ENCODE measurements at places on chromosomes 1 and 21. TPM values are rescaled to one million over a fixed set of nuclear protein-coding genes. Genes with fewer than 3 reads are reported as not detected.

- no peak for DNase-seq
Measured at GRCh38 chr1:173056365-173056764, 5.6 kb upstream of the TNFSF18 start.

DNA sequence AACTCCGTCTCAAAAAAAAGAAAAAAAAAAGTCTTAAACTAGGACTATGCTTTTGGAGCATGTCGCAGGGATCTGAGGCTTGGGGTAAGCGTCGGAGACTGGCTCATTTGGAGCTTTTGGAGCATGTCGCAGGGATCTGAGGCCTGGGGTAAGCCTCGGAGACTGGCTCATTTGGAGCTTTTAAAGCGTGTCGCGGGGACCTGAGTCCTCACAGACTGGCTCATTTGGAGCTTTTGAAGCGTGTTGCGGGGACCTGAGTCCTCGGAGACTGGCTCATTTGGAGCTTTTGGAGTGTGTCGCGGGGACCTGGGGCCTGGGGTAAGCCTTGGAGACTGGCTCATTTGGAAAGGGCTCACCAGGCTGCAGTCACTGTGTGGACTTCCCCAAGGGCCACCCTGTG is 13.6 kb upstream of the TSPEAR start:
- no peak for DNase-seq

DNA sequence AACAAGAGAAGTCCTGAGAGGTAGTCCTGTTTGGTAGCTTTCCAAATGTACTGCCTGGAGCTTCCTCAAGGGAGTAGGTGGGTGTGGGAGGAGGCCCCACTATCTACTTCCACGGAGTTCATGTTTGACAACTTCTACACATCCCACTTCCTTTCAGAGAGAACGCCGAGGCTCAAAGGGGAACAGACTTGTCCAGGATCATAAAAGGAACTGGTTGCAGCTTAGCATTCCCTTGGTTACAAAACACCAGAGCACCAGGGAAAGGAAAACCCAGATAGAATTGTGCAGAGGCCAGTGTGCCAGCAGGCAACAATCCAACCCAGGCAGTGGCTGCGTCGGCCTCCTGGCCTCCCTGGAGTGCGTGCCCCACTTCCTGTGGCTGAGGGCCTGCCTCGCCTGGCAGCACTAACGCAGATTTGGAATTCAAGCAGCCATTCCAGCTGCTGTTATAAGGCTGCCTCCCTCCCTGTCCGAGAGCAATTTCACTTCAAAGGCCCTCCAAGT is 4.2 kb upstream of the RAP1GAP start:
- DNase-seq, result peak; percentile 51

- no peak for DNase-seq
Measured at GRCh38 chr1:173208146-173208545, 1.0 kb upstream of the TNFSF4 start.

Gene OR2L3
- total RNA-seq, result not detected

DNA sequence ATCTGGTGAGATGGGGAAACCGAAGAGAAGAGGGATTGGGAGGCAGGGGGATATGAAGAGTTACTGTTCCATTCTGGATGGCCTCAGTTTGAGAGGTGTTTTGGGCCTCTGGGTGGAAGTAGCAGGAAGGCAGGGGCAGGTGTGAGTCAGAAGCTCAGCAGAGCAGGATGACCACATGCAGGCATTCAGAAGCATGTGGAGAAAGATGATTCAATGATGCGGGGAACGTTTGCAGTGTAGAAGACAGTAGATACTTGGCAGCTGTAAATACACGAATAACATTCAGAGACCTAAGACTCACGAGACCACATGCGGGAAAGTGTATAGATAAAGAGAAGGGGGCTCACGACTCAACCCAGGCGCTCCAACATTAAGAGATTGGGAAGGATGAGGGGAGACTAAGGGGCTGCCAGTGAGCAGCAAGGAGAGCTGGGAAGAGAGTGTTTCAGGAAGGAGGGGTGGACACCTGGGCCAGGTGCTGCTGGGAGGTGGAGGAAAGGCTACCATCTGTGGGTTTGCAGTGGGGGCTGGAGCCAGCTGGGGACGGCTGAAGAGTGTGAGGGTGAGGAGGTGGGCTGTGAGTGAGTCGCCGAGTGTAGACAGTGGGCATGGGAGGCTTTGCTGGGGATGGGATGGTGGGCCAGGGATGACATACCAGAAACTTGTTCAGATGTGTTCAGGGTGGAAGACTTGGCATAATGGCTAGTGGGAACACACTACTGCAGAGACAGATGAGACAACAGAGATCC is 5.8 kb upstream of the EPS8L3 start:
- peak; percentile 87 for DNase-seq

Gene CXADR
- total RNA-seq, result 0.28 TPM

- DNase-seq, result no peak
Measured at GRCh38 chr1:26784886-26785285, 2.9 kb upstream of the PIGV start.

- DNase-seq, result peak; percentile 88
Measured at GRCh38 chr1:9561429-9561828, 22.2 kb downstream of the SLC25A33 start.

GRCh38 chr1:207787776-207788175 is 35.9 kb downstream of the CD46 start:
- DNase-seq, result peak; percentile 58

GRCh38 chr1:75470448-75470847 is 140.5 kb downstream of the SLC44A5 start:
- no peak for DNase-seq

GRCh38 chr1:78145105-78145580 is 99.4 kb downstream of the GIPC2 start:
- DNase-seq, result peak; percentile 68

DNA sequence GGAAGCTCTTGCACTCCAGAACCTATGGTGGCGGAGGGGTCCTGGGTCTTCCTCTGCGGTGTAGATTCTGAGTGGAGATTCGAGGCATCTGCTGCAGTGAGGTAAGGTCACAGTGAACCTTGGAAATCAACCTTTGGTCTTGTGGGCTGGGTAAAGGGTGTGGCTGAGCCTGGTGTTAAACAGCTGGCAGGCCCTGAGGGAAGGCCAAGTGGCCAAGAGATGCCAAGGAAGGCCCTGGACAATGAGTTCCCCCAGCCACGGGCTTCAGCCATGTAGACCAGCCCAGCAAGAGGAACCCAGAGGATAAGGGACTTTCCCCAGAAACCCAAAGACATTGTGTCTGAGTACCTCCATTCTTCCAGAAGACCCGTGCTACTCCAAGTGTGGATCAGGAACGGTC is 137.2 kb upstream of the ETS2 start:
- DNase-seq, result no peak

DNA sequence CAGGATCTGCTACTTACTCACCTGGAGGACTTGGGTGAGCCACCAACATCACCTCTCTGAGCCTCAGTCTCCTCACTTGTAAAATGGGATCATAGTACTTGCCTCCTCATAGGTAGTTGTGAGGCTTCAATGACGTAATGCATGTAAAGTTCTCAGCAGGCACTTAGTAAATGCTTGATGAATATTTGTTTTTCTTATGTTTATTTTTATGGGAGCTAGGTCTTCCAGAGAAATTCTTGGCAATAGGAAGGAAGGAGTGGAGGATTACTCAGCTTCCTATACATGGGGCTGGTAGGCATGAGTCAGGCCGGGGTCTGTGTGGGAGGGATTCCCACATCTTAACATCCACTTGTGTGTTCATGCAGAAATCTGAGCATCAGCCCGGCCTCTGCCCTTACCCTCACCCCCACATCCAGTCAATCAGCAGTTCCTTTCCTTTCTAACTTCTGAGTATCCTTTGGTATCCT is 95.4 kb upstream of the USP24 start:
- DNase-seq, result peak; percentile 94

Gene LEMD1
- not detected for total RNA-seq

Gene ASTN1
- total RNA-seq, result not detected

DNA sequence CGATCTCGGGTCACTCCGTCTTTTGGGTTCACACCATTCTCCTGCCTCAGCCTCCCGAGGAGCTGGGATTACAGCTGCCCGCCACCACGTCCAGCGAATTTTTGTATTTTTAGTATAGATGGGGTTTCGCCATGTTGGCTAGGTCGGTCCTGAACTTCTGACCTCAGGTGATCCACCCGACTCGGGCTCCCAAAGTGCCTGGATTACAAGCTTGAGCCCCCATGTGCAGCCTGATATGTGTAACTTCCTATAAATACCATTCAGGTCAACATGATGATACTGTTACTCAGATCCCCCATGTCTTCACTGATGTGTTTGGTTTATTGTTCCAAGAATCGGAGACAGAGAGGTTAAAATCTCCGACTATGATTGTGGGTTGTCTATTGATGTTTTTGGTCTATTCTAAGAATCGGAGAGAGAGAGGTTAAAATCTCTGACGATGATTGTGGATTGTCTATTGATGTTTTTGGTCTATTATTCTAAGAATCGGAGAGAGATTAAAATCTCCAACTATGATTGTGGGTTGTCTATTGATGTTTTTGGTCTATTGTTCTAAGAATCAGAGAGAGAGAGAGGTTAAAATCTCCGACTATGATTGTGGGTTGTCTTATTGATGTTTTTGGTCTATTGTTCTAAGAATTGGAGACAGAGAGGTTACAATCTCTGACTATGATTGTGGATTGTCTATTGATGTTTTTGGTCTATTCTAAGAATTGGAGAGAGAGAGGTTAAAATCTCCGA is 17.0 kb downstream of the C1orf159 start:
- no peak for DNase-seq

GRCh38 chr1:3162322-3162882 is 93.4 kb downstream of the PRDM16 start:
- DNase-seq, result no peak

GRCh38 chr1:246569248-246570238 is 3.3 kb downstream of the CNST start:
- DNase-seq, result no peak

DNA sequence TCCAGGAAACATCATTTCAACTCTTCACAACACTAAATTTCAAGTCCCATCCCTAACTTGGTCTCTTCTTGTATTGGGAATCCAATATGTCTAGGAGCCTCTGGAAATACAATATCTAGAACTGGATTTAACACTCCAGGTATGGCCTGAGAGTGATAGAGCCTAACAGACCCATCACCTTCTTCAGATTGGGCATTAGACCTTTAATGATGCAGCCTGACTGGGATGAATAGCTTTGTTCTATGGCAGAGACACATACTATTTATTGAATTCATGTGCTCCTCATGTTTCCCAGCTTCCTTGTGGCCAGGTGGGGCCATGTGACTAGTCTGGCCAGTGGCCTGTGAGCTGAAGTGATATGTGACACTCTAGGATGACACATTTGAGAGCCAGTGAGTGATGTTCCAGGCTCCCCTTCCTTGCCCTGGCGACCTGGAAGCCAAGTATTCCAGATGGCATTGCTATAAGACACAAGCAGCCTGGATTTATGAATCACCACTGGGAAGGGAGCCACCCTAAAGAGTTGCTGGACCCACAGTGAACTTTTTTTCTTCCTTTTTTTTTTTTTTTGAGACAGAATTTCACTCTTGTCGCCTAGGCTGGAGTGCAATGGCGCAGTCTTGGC is 31.0 kb upstream of the POU3F1 start:
- peak; percentile 3 for DNase-seq

GRCh38 chr1:225942574-225942973 is 1.6 kb upstream of the LEFTY2 start:
- DNase-seq, result no peak

- DNase-seq, result peak; percentile 29
Measured at GRCh38 chr1:36217670-36218069, 6.6 kb upstream of the THRAP3 start.

Gene LRRC8D
- 40.3 TPM for total RNA-seq

GRCh38 chr21:37557261-37557950 is 190.8 kb downstream of the DYRK1A start:
- no peak for DNase-seq

Gene ANGPTL3
- not detected for total RNA-seq

DNA sequence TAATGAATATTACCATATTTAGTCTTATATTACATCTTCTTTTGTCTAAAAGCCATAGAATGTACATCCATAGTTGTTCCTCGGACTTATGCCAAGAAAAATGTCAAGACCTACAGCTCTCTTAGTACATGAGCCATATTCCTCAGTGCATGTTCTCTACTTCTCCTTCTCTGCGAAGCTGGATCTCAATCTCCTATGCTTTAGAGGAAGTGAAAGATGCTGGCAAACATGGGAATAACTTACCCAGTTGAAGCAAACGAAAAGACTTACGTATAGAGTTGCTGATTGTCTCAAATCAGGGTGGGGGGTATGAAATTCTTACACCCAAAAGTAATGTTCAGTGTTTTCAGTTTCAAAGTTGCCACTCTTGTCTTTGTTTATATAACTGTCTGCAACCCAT is 32.7 kb downstream of the OR13G1 start:
- no peak for DNase-seq

GRCh38 chr1:69737527-69738185 is 169.9 kb downstream of the LRRC7 start:
- peak; percentile 55 for DNase-seq

DNA sequence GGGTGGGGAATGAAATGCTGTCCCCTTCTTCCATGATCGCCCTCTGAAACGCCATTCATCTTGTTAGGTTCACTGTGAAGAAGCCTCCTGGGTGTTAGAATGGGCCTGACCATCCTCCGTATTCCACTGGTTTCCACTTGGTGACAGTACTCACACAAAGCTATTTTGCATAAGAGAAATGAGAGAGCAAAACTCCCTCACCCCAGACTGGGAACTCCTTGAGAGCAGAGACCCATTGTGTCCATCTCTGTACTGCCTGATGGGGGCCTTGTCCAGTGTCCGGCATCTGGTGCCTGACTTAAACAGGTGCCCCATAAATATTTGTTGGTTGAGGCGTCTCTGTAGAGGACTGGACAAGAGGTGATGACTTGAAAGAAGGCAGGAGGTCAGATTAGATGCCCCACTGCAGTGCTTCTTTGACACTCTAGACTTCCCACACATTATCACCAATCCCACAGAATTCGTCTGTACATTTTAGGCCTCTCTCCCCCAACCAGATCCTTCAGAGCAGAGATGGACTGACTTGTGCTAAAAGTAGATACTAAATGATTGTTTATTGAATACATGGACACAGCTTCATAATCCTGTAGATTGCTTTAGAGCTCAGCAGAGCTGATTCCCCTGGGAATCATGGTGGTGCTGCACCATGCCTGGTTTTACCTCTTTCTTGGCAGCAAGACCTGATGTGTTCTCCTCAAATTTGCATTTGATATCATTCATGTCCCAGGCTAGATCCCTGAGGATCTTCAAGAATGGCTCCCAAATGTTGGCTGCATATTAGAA is 22.4 kb upstream of the KCNA2 start:
- no peak for DNase-seq

Gene AADACL4
- not detected for total RNA-seq
